ENCODE measurements at places on chromosomes 4 and X.

GRCh38 chrX:74493806-74494205 lies 72.5 kb downstream of the SLC16A2 start:
- DNase-seq = no peak

- no peak for DNase-seq
Measured at GRCh38 chrX:132270699-132271098, 51.5 kb upstream of the RAP2C start.

- DNase-seq = no peak
Measured at GRCh38 chr4:25937801-25938200, 23.8 kb downstream of the SMIM20 start.

DNA sequence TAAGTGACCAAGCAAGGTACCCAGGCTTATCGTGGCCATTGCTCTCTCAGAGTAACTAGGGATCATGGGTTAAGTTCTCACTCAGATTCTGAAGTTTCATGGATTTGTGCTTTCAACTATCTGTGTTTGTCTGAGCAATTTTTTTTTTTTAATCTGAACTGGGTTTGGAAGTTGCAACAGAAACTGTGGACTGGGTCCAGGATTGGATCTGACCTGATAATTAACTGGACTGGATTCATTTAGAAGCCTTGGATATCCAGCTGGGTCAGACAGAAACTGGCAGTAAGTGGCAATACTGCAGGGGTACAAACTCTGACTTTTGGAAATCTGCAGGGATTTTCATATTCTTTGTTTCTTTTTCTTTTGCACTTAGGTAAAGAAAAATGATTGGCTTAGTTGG lies 38.7 kb upstream of the FGF2 start:
- no peak for DNase-seq

DNA sequence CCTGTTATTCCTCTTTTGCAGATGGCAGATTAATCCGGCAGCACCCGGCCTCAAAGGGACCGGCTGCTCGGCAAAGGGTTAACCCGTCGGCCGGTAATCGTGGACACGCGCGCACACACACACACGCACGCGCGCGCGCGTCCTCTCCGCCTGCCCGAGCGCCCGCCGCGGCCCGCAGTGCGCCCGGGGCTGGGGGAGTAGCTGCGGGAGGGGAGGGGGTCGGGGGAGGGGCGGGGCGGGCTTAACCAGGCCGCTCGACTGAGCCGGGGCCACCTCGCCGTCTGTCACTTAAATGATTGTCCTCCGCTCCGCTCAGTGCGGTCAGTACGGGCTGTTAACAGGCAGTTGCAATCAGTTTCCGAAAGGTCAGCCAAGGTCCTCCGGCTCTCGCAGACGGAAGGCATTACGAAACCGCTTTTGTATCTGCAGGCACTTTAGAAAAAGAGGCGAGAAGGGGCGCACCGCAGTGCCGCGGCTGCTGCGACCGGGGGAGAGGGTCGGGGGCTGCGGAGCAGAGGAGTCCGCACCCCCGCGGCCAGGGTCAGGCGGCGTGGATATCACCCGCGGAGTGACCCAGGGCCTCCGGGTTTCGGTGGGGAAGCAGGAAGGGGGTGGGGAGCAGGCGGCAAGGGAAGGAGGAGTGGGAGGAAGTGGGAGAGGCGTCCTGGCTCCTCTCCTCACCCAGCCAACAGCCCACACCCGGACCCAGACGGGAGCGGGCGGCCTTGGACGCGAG lies 57.3 kb upstream of the BCOR start:
- no peak for DNase-seq

GRCh38 chr4:77629885-77630284 lies 24.3 kb downstream of the CXCL13 start:
- no peak for DNase-seq

DNA sequence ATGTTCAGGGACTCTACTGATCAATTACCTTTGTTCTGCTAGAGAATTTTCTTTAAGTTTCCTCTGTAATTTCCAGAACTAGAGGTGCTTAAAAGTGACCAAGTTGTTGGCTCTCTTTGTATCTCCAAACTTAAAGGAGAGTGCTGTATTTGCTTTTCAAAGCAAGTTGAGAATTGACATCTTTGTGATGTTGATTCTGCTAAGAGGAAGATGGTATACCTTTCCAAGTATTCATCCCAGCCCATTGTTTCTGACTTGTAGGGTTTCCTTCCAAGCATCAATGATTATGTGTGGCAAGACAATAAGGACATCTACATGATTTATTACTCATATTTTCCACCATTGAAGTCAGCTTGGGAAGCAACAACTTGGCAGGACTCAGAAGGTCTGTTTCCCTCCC lies 190.6 kb downstream of the GC start:
- DNase-seq = no peak

GRCh38 chrX:118367338-118367737 lies 21.4 kb downstream of the WDR44 start:
- no peak for DNase-seq

DNA sequence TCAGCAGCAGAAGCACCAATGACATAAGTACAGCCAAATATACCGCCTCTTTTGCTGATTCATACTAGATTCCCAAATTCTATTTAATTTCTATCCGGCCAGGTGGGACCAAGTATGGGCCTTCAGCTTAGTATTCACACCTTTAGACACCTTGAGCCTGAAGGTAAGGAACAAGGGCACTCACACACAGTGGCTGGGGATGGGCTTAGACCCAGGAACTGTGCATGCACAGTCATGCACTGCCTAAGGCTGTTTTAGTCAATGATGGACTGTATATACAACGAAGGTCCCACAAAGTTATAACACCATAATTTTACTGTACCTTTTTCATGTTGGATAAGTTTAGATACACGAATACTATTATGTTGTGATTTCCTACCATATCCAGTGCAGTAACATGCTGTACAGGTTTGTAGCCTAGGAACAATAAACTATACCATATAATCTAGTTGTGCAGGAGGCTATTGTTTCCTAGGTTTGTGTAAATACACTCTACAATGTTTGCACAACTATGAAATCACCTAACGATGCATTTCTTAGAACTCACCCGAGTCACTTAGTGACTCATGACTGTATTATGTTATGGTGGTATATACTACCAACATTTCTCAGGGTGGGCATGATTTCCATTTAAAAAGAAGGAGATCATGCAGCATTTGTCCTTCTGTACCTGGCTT lies 9.7 kb upstream of the CLNK start:
- DNase-seq = no peak

- no peak for DNase-seq
Measured at GRCh38 chr4:73577371-73577770, 42.9 kb downstream of the RASSF6 start.

- DNase-seq = no peak
Measured at GRCh38 chr4:6331018-6331417, 61.4 kb downstream of the WFS1 start.

GRCh38 chrX:3695536-3695935 lies 17.9 kb downstream of the PRKX start:
- DNase-seq = no peak

DNA sequence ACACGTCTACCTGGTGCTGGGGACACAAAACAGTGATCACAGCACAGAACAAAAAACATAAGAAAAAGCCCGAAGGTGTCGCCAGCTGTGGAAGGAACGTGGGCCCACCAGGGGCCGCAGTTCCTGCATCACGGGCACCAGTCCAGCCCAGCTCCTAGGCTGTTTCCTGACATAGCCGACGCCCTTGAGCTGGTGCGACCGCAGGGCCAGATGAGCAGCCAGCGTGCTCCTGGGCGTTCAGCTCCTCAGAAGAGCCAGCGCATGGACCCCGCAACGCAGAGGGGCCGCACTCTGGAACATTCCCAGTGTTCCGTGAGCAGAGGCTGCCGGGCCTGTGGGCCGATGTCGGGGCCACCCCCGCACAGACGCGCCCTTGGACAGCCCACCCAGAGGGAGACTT lies 44.1 kb downstream of the GAK start:
- no peak for DNase-seq

DNA sequence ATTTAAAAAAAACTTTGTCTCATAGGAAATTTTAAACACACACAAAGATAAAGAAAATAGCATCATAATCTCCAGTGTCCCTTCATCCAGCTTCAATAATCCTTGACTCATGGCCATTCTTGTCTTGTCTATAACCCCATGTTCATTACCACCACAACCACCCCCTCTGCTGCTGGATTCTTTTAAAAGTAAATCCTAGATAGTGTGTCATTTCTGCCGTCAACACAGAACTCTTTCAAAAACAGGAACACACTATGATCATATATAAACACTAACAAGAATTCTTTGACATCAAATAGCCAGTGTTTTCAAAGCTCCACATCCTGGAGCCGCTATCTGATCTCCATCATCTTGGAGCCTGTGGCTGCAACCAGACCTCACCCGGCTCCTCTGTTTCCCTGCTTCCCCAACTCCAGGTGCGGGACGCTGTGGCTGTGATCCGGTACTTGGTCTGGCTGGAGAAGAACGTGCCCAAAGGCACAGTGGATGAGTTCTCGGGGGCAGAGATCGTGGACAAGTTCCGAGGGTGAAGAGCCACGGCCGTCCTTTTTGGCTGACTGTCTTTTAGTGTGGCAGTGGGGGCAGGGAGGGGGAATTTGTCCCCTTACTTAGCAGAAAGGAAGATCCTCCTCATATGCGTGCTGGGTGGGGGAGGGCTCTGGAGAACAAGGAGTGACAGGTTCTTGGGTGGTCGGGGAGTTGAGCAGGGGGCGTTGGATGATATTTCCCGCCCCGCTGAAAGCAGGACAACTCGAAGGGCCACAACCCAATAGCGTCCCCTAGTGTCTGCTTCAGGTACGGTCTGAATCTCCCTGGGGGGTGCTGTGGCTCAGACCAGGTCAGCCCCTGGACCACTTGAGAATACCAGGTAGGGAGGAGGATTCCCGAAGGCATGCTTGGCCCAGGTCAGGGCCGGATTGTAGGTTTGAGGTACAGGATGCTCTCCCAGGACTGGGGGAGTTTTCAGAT lies 15.6 kb downstream of the XPNPEP2 start:
- DNase-seq = no peak

DNA sequence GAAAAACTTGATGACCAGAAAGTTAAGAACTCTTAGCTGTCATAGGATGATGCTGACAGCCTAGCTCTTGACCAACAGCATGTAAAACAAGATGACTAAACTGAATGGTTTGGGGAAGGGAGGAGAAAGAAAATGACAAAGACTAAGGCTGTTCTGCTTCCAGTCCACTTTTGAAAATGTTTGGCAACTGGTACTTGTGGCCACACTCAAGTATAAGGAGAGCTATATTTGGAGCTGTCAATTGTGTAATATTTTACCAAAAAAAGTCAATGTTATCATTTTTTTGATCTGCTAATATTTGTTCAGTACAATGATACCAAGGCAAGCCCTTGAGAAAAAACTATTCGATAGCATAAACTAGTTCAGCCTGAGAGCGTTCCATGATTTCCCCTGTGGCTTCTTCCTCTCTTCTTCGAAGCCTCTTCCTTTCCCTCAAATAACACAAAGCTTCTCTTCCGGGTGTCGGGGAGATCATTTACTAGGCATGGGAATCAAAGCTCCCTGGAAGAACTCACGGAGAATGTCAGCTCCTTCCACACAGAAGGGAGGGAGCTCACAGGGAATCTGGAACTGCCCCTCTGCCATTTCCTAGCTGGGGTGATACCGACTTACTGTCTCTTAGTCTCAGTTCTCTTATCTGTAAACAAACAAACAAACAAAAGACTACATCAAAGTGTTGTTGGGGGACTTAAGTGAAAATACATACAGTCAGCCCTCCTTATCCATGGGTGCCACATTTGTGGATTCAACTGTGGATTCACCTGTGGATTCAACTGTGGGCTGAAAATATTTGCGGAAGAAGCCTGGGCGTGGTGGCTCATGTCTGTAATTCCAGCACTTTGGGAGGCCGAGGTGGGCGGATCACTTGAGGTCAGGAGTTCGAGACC lies 82.6 kb downstream of the SCD5 start:
- DNase-seq = no peak

DNA sequence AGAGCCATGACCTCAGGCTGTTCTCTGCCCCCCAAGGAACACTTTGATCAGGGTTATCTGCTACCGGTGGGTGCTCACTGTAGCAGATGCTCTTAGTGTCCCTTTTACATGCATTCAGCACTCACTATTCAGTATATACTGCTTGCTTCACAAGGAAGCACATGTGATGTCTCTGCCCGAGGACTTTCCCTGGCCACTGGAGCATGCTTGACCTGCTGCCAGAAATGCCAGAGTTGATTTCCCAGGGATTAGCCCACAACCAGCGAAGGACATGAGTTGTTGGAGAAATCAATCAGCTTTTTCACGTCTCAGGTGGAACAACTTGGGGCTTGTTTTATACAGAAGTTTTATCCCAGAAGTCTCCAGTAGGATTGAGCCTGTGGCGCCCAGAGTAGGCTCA lies 51.2 kb upstream of the RPS6KA3 start:
- no peak for DNase-seq

- no peak for DNase-seq
Measured at GRCh38 chr4:107712236-107712635, 7.8 kb downstream of the PAPSS1 start.

- DNase-seq = no peak
Measured at GRCh38 chr4:17155486-17155885, 257.0 kb upstream of the LDB2 start.

DNA sequence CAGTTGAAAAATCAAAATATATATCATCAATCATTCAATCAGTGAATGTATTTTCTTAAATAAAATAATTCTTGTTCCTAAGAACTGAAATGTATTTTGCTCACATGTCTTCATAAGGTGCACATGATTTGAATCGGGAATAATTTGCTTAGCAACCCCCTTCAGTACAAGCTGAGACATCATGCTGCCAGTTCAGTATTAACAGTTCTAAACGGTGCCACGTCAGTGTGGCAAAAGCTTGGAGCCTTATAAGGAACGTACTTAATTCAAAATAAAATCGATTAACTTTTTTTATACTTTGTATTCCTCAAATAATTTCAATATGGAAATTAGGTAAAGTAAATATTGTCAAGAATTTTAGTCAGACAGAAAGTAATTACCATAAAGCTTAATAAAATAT lies 287.9 kb downstream of the CCSER1 start:
- DNase-seq = no peak

GRCh38 chrX:20442597-20442996 lies 175.9 kb upstream of the RPS6KA3 start:
- DNase-seq = peak; percentile 52

DNA sequence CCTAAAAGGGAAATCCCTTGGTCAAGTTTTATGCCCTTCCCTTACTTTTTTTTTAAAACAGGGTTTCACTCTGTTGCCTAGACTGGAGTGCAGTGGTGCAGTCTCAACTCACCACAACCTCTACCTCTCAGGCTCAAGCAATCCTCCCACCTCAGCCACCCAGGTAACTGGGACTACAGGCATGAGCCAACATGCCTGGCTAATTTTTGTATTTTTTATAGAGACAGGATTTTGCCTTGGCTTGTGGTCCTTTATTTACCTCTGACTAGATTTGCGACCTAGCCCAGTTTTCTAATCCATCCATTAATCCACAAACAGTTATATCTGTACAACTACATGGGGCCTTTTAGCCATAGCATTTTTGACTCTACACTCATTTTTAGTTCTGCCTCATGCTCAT lies 23.7 kb downstream of the CDS1 start:
- DNase-seq = no peak

Data from hematopoietic multipotent progenitor cell treated with erythropoietin and hydrocortisone succinate and interleukin-3 and kit ligand, for 17 days (in vitro differentiated cells).